ENCODE measurements at places on chromosomes 13 and 19. TPM values are rescaled to one million over a fixed set of nuclear protein-coding genes. Genes with fewer than 3 reads are reported as not detected.

Gene CASP14
- total RNA-seq, result not detected

Gene SLC6A16
- total RNA-seq, result 0.15 TPM

Gene IGFL1
- not detected for total RNA-seq

Gene NOVA2
- total RNA-seq, result 2.1 TPM

Gene YJU2
- 26.0 TPM for total RNA-seq

Gene EBI3
- 0.46 TPM for total RNA-seq

Gene RGS9BP
- 0.32 TPM for total RNA-seq

Data from epithelial cell of umbilical artery (primary cell).